ENCODE measurements at places on chromosomes 3 and 15. TPM values are rescaled to one million over a fixed set of nuclear protein-coding genes. Genes with fewer than 3 reads are reported as not detected.

GRCh38 chr3:171046760-171047159 is 20.2 kb upstream of the SLC2A2 start:
- no peak for DNase-seq

DNA sequence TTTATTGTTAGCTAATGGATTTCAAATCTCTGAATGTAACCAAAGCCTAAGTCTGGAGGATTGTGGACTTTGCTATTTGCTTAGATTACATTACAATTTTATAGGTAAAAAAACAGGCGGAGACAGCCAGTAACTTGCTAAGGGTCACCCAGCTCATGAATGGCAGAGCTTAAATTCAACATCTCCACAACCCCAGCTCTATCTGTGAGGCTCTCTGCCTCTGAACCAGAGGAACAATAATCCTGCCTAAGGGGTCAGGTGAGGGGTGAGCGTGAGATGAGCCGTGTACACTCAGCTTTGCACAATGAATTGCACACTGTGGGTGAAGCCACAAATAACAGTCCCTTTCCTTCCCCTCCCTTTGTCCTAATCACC is 69.8 kb upstream of the SPATA12 start:
- DNase-seq = no peak

DNA sequence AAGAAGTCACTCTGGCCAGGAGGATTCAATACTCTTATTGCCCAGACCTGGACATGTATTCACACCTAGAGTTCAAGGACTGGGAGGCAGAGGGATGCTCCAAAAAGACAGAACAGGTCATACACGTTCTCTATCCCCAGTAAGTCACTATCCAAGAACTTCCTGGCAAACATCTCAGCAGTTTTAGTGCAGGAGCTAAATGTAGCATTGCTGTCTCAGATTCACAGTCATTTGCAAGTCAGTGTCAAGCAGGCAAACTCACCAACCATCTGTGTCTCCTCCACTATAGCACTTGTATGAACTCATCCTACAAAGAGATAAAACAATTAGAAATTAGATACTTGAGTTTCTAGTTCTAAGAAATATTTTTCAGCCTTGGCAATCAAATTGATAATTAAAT is 38.4 kb downstream of the ABHD17C start:
- no peak for DNase-seq

ZNF654 gene
- 14.8 TPM for total RNA-seq

DNA sequence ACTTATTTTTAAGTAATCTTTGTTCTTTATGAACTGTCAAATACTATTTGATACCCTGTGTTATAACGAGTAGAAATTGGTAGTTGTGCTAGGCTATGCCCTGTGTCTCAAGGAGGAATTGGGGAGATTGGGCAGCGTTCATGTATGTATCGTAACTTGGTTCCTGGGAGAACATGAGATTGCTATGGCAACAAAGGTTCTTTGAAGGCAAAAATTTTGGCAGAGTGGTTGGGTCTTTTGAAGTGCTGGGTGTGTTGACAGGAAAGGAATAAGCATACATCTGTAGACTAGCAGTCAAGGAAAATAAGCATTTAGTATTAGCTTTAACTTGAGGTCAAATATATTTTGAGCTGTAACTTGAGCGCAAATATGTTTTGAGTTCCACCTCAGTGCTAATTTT is 45.3 kb downstream of the TCF12 start:
- no peak for DNase-seq

- peak; percentile 67 for DNase-seq
Observed at GRCh38 chr15:48190932-48191573, 412 bp upstream of the CTXN2 start.

DCLK3 gene
- not detected for total RNA-seq

TM4SF18 gene
- 3.0 TPM for total RNA-seq

DNA sequence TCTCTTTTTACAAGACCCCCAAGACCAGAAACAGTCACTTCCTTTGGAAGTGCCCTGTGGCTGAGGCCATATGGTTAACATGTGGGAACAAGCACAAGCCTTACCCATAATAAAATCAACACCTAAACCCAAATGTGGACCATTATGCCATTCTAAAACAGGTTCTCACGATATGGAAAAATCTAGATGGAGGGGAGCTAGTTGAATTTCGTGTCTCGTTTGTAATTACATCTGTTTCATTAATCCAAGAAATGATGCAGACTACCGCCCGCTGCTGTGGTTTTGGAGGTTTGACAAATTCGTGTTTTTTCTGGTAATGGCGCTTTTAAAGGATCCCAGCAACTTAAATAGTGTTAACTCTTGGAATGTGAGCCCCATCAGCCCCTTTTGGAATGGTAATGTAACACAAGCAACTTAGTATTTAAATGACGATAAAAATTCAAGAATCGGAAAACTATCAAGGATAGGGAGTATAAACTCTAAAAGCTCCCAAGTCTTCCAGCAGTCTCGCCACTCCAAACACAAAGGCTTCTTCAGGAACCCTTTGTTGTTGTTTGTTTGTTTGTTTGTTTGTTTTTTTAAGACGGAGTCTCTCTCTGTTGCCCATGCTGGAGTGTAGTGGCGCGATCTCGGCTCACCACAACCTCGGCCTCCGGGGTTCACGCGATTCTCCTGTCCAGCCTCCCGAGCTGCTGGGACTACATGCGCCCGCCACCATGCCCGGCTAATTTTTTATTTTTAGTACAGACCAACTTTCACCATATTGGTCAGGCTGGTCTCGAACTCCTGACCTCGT is 1.1 kb downstream of the CNBP start:
- peak; percentile 56 for DNase-seq

SAXO2 gene
- total RNA-seq = not detected

CHRNA3 gene
- not detected for total RNA-seq

DNA sequence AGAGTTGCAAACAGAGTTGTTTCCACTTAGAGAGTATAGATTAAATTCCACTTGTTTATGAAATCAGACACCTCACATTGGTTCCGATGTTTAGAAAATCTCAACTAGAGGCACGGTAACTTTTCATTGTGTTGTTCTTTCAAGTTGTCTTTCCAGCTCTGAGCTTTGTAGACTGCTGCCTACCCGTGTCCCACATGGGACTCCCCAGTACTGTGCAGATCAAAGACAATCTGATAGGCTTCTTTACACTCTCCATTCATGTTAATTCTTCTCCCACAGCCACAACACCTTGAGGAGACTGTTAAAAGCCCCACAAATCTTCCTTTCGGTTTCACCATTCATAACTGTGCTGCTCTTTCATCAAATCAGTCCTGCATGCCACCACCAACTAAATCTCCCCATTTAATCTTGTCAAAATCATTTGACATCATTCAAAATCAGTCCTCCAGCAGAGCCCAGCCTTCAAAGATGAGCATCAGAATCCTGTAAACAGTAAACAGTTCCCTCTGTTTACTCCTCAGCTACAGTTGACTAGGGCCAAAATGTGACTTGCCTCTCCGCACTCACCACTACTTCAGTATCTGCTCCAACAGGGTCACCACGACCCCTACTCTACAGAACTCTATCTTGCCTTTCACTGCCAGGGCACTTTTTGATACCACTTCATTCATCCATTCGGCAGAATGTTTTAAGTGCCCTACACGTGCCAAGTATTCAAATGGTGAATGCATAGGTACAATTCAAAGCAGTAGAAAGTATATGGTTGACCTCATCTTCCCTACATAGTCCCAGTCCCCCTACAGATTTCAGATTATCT is 8.3 kb downstream of the ANXA2 start:
- DNase-seq = peak; percentile 38

- DNase-seq = no peak
Observed at GRCh38 chr3:13581485-13582365, 32.8 kb downstream of the FBLN2 start.

ECE2 gene
- total RNA-seq = not detected

TM4SF1 gene
- total RNA-seq = 503 TPM

GTF2E1 gene
- 19.4 TPM for total RNA-seq

GRCh38 chr3:122893282-122893681 is 98.4 kb downstream of the SLC49A4 start:
- DNase-seq = no peak

DNA sequence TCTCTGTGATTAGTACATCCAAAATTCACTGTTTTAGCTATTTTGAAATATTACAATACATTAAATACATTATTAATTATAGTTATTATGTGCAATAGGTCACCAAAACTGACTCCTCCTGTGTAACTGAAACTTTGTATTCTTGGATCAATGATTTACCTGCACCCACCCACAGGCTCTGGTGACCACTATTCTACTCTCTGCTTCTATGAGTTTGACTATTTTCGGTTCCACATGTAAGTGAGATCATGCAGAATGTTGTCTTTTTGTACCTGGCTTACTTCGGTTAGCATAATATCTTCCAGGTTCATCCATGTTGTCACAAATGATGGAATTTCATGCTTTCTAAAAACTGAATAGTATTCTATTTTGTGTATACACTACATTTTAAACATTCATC is 43.8 kb downstream of the SLC2A2 start:
- no peak for DNase-seq

GRCh38 chr3:112498914-112499711 is at the start of gene BTLA:
BTLA (minus strand) TSS chr3:112499472; CDS start chr3:112499358, 114 bp downstream.
- no peak for DNase-seq

Data from LHCN-M2 (cell line).